Activated naive CD4-positive, alpha-beta T cell treated with anti-CD3 and anti-CD28 coated beads for 36 hours (primary cell): ENCODE measurements at places on chromosomes 13 and 19. TPM values are rescaled to one million over a fixed set of nuclear protein-coding genes. Genes with fewer than 3 reads are reported as not detected.

The NPAS1 gene
- not detected for total RNA-seq

The WDR88 gene
- total RNA-seq, result not detected

The EID2 gene
- total RNA-seq, result 7.7 TPM

The GFY gene
- not detected for total RNA-seq

The C19orf33 gene
- total RNA-seq, result not detected

The TLE2 gene
- 7.2 TPM for total RNA-seq

The SIGLEC5 gene
- total RNA-seq, result 0.12 TPM

The MAP3K10 gene
- 8.4 TPM for total RNA-seq

The OR7C1 gene
- total RNA-seq, result not detected

The TDRD12 gene
- 0.25 TPM for total RNA-seq

DNA sequence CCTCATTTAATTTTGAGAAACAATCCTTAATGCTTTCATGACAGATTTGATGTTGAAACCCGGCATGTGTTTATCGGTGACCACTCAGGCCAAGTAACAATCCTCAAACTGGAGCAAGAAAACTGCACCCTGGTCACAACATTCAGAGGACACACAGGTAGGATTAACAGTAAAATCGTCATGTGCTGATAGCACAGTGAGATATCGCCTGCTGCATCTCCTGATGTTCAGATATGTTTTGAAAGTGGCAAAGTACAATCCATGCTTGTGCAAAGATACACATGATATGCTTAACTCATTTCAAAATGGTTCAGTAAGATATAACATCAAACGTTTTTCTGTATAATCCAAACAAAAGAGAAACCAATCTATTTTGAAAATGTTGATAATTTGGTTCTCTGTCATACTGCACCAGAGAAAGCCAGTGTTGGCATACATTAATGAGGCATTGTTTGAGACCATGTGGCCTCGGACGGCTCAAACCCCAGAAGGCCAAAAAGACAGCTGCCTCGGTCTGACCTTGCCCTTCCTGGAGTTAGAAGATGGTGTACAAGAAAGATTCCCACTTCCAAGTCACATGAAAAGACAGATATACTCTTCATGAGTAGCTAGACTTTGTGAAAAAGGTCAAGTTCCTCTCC is 76.2 kb downstream of the DHRS12 start:
- no peaks in the 10 kb centered on the region for H3K27me3 ChIP-seq
- no peaks in the 10 kb centered on the region for H3K4me1 ChIP-seq
- no peak for DNase-seq

DNA sequence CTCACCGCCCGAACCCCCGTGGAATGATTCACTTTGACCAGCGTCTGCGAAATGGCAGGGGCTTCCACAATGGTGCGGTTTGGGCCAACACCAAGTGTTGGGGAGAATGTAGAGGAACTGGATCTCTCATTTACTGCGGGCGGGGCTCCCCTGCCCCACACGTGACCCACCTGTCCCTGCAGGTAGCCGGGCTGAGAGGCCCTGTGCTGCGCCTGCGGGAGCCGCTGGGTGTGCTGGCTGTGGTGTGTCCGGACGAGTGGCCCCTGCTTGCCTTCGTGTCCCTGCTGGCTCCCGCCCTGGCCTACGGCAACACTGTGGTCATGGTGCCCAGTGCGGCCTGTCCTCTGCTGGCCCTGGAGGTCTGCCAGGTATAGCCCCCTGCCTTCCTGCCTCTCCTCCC is 5.8 kb upstream of the FLT3LG start:
- H3K27ac ChIP-seq, result no peak overlapping the region
- no peaks in the 10 kb centered on the region for H3K27me3 ChIP-seq
- H3K36me3 ChIP-seq, result peaks cover 7% of the 10 kb centered on the region
- peaks cover 42% of the 10 kb centered on the region for H3K4me1 ChIP-seq
- DNase-seq, result no peak

DNA sequence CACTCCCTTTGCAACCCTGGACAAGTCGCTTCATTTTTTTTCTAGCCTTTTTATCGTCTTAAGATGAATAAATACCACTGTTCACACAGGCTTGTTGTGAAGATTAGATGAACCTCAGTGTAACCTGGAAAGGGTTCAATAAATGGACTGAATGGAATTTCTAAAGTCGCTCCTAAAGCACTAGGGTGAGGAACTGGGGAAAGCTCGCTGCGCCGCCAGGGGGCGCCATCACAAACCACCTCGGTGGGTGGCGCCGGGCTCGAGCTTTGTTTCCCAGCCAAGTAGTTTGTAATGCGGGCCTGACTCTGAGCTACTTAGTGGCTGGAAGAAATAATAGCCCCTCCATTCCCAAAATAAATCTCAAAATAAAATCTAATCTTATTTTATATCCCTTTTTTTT is 2.2 kb upstream of the CEACAM6 start:
- H3K27ac ChIP-seq, result no peak overlapping the region
- DNase-seq, result peak; percentile 79
- H3K36me3 ChIP-seq, result no peaks in the 10 kb centered on the region
- H3K4me3 ChIP-seq, result no peak overlapping the region
- H3K27me3 ChIP-seq, result peaks cover 28% of the 10 kb centered on the region

DNA sequence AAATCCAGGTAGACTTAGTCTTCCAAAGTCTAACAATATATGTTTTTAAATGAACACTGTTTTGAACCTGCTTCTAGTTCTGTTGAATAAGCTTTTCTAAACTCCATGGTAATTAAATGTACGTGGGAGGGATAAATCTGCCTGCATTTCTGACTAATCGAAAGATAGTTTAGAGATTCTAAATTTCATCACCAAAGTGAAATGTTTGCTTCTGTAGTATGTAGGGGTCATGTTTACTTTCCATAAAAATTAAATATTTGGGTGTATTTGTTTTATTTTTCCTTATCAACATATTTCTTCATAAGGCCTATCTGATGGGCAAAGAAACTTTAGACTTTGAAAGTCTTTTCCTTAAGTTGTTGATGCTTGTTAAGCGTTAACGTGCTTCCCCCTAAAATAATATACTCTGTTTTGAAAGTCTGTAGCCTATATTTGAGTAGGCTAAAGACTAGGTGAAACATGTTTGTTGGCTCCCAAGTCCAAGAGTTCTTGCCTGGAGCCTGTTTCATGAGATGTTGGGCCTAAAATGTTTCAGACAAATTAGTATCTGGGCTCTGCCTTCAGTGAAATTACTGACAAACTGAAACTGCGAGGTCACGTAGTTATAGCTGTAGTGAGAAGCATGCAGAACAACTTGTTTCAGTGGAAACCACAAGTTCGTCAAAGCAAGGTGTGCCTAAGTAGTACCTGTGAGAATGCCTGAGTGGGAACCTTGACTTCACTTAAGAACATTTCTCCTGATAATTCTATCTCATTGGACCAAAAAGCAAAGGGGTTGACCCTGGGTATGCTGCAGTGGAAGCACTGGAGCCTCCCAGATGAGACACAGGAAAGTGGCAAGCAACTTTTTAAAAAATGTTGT is 126.2 kb downstream of the LMO7 start:
- H3K27ac ChIP-seq, result peak overlapping the region; percentile 83
- H3K36me3 ChIP-seq, result peaks cover 12% of the 10 kb centered on the region
- peak; percentile 60 for DNase-seq
- peaks cover 76% of the 10 kb centered on the region for H3K4me1 ChIP-seq
- peak overlapping the region; percentile 50 for H3K4me3 ChIP-seq
- H3K27me3 ChIP-seq, result peaks cover 4% of the 10 kb centered on the region

DNA sequence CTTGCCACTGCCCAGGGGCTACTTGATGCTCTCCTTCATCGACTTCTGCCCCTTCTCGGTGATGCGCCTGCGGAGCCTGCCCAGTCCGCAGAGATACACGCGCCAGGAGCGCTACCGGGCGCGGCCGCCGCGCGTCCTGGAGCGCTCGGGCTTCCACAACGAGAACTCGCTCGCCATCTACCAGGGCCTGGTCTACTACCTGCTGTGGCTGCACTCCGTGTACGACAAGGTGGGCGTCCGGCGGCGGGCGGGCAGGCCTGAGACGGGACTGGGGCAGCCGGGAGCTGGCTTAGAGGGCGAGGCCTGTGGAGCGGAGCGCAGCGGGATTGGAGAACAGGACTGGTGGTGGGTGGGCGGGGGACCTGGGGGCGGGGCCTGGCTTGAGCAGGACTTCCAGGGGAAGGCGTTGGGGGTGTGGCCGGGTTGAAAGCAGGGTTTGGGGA is 12.7 kb upstream of the PSMD8 start:
- DNase-seq, result peak; percentile 66
- peaks cover 10% of the 10 kb centered on the region for H3K4me1 ChIP-seq
- no peaks in the 10 kb centered on the region for H3K36me3 ChIP-seq
- H3K27ac ChIP-seq, result no peak overlapping the region
- peaks cover 31% of the 10 kb centered on the region for H3K27me3 ChIP-seq
- peak overlapping the region; percentile 78 for H3K4me3 ChIP-seq

- DNase-seq, result peak; percentile 29
- H3K36me3 ChIP-seq, result peaks cover 31% of the 10 kb centered on the region
- H3K27me3 ChIP-seq, result no peaks in the 10 kb centered on the region
- H3K4me1 ChIP-seq, result peaks cover 10% of the 10 kb centered on the region
- no peak overlapping the region for H3K27ac ChIP-seq
- no peak overlapping the region for H3K4me3 ChIP-seq
Measured at GRCh38 chr19:37931881-37932655, 25.1 kb downstream of the SIPA1L3 start.

- peaks cover 24% of the 10 kb centered on the region for H3K36me3 ChIP-seq
- H3K4me3 ChIP-seq, result peak overlapping the region; percentile 70
- peaks cover 70% of the 10 kb centered on the region for H3K4me1 ChIP-seq
- no peak for DNase-seq
Measured at GRCh38 chr13:99256709-99257108, 1.5 kb downstream of the GPR18 start.

DNA sequence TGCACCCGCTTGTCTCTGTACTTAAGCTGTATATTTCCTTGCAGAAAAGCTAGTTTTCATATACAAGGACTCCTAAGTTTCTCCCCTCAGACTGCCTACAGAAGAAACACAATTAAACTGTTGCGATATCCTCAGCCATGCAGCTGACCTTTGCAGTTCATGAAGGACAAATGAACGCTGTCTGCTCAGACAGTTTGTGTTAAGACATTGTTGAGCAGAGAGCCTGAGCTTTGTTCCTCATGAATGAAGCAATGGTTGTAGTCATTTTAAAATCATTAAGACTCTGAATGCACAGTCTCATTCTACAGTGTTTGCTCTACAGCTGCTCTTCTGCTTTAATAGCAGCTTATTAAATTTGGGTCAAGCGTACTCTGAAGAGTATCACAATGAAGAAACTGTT is 23.2 kb upstream of the MAB21L1 start:
- H3K27me3 ChIP-seq, result no peaks in the 10 kb centered on the region
- no peak overlapping the region for H3K4me3 ChIP-seq
- no peaks in the 10 kb centered on the region for H3K36me3 ChIP-seq
- H3K27ac ChIP-seq, result no peak overlapping the region

GRCh38 chr19:51123381-51123800 is 1.3 kb upstream of the SIGLEC9 start:
- H3K4me1 ChIP-seq, result peaks cover 75% of the 10 kb centered on the region
- H3K4me3 ChIP-seq, result peak overlapping the region; percentile 54
- peak overlapping the region; percentile 86 for H3K27ac ChIP-seq
- H3K36me3 ChIP-seq, result peaks cover 2% of the 10 kb centered on the region
- H3K27me3 ChIP-seq, result no peaks in the 10 kb centered on the region

- no peaks in the 10 kb centered on the region for H3K4me1 ChIP-seq
- no peak overlapping the region for H3K27ac ChIP-seq
- no peak overlapping the region for H3K4me3 ChIP-seq
- peaks cover 12% of the 10 kb centered on the region for H3K27me3 ChIP-seq
Measured at GRCh38 chr13:94154367-94154766, 325.1 kb downstream of the DCT start.

DNA sequence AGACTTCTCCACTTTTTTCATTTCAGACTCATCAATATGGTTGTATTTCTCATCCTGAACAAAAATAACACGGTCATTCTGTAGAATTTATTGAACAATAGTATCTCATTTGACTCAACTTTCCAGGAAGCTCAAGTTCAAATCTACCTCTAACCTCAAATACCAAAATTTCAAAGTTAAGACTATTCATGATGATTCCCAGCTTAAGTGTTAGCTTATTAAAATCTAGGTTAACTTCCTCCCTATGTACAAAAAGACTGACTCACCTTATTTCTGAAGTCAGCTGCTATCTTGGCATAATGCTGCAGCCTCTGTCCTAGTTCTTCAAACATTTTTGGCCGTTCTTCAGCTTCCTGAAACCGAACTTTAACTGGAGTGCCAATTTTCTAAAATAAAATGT is 23.2 kb downstream of the HSPH1 start:
- peaks cover 63% of the 10 kb centered on the region for H3K36me3 ChIP-seq
- no peaks in the 10 kb centered on the region for H3K27me3 ChIP-seq
- peak overlapping the region; percentile 39 for H3K27ac ChIP-seq
- DNase-seq, result no peak
- peaks cover 36% of the 10 kb centered on the region for H3K4me1 ChIP-seq
- H3K4me3 ChIP-seq, result no peak overlapping the region

- H3K36me3 ChIP-seq, result no peaks in the 10 kb centered on the region
- no peak overlapping the region for H3K27ac ChIP-seq
- DNase-seq, result no peak
- H3K4me1 ChIP-seq, result no peaks in the 10 kb centered on the region
- H3K27me3 ChIP-seq, result peaks cover 27% of the 10 kb centered on the region
- no peak overlapping the region for H3K4me3 ChIP-seq
Measured at GRCh38 chr13:97005625-97006262, 11.5 kb upstream of the OXGR1 start.

DNA sequence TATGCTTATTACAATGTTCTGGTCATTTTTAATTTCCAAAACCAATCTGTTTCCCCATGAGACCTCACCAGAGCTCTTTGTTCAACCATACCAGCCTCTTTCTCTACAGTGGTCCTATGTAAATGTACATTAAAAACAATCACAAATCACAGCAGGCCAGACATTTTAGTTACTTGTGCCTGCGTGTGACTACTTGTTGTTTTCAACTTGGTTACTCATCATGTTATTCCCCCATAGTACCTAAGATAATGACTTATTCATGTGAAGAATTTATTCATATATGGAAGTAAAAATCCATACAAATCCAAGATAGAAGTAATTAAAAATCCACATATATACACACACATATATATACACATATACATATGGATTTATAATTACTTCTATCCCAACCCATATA is 379.6 kb downstream of the SLITRK6 start:
- no peak overlapping the region for H3K4me3 ChIP-seq
- no peak for DNase-seq
- no peaks in the 10 kb centered on the region for H3K4me1 ChIP-seq

GRCh38 chr19:38441657-38442348 is 8.3 kb downstream of the RYR1 start:
- H3K4me3 ChIP-seq, result no peak overlapping the region
- no peak overlapping the region for H3K27ac ChIP-seq
- peak; percentile 32 for DNase-seq
- no peaks in the 10 kb centered on the region for H3K36me3 ChIP-seq

DNA sequence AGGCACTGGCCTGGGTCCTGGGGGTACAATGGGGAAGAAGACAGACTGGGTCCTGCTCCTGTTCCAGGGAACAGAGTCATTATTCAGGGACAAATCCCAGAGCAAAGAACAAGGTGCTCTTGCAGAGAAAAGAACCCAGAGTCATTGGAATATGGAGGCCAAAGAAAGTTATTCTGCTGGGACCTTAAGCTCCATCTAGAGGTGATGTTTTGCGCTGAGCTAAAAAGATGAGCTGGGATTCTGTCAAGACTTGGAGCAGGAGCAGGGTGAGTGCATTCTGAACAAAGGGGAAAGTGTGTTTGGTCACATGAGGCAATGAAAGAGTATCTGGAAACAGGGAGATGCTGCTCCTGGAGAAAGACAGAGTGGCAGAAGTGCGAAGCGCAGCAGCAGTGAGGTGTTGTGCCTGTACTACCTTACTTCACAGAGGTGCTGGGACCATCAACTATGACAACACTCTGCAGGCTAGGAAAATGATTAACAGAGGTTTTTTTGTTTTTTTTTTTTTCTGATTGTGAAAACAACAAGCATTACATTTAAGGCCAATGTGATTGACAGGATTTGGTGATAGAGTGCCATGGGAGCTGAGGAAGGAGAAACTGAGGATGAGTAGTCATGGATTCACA is 95.3 kb upstream of the TNFSF11 start:
- no peak for DNase-seq
- peaks cover 17% of the 10 kb centered on the region for H3K4me1 ChIP-seq
- H3K27ac ChIP-seq, result no peak overlapping the region
- H3K4me3 ChIP-seq, result no peak overlapping the region
